Tibial nerve (tissue), 4 donors: ENCODE measurements at places on chromosomes 4 and X. TPM values are rescaled to one million over a fixed set of nuclear protein-coding genes. Genes with fewer than 3 reads are reported as not detected.
A peak's percentile ranks its signal among the peaks of the same experiment; 100 is the strongest.

GRCh38 chr4:52783069-52783468 is 31.8 kb upstream of the ERVMER34-1 start:
- no peak for DNase-seq

- no peak for DNase-seq
Measured at GRCh38 chr4:120673696-120674095, 248.8 kb downstream of the PRDM5 start.

DNA sequence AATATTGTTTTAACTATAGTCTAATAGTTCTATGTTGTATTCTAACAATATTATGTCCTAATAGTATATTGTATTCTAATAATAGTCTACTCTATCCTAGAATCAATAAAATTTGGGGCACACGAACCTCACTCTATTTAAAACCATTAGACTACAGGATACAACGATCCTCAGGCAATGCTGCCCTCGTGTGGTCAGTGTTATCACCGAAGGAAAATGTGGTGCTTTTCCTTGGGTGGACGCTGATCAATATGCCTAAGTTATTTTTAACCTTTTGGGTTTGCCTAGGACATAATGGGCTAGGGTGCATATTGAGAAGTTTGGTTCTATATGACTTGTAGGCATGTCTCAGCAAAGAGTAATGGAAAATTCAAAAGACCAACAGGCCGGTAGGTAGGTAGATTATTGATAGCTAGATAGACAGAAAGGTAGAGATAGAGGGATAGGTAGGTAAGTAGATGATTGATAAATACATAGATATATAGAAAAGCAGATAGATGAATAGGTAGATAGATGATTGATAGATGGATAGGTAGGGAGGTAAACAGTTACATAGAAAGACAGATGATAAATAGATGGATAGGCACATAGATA is 75.1 kb downstream of the PRKX start:
- DNase-seq, result peak; percentile 14

DNA sequence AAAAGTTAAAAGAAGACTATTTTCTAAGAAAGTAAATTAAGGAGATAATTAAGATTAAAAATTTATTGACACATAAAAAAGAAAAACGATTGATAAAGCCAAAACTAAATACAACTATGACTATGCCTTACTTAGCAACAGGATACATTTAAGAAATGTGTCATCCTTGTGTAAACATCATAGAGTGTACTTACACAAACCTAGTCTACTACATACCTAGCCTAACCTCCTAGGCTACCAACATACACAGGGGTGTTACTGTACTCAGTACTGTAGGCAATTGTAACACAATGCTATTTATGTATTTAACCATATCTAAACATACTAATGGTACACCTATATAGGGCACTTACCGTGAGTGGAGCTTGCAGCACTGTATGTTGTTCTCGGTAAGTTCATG is 108.3 kb downstream of the ANXA10 start:
- DNase-seq, result no peak

DNA sequence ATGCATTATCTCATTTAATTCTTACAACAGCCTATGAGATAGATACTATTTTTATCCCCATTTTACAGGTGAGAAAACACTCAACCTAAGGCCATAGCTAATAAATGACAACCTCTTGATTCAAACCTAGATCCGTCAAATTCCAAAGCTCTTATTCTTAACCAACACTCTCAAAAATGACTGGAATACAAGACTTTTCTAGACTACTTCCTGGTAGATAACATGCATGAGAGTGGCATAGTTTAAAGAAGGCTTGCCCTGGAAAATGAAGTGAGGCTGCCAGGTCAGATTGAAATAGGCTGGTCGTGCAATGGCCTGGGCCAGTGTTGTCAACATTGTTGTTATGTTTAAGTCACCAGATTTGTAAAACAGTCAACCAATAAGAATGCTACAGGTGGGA is 86.6 kb downstream of the DNAAF6 start:
- no peak for DNase-seq

DNA sequence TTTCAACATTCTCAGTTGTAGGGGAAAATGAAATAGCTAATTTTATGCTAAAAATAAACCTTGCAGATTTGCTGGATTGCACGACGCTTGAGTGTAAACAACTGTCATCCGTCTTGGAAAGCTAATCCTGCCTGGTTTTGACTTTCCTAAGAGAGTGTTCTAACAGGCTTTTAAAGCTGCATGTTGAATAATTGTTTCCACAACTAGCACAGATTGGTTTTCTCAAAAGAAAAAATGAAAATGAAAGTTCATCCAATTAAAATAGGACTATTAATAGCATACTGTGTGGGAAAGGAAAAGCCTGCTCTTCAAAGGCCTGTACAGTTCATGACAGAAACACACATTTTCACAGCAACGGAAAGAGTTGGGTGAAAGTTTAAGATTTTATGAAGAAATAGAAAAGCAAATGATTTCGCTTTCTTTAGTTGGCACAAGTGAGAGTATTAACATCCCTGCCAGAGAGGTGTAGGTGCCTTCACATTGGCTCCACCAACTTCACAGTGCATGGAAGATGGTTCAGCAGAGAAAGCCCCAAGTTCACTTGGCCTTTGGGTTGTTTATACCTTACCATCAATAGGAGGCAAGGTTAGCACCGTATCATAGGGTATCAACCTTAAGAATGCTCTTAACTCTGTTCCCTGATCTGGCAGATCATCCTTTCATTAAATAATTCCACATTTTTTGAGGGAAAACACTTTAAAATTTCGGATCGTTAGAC is 140.0 kb upstream of the GUCY1A1 start:
- no peak for DNase-seq

- no peak for DNase-seq
Measured at GRCh38 chr4:107665001-107665400, 55.0 kb downstream of the PAPSS1 start.

DNA sequence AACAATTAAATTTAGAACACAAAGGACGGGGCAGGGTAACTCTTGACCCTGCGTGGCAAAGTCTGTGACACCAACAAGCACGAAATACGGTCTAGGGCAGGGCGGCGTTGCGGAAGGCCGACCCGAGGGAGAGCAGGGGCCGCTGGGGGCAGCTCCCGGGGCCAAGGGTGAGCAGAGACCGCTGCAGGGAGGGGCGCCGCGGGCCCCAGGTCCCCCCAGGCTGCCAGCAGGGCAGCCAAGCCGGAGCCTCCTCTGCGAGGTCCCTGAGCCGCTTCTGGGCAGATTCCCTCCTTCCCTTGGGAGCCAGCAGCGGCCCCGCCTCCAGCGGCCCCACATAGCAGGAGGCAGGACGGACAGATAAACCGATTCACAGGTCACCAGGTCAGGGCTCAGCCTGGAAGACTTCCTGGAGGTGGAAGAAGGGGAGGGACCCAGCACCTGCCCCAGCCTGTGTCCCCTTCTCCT is 90.2 kb downstream of the FAM53A start:
- no peak for DNase-seq

GRCh38 chr4:101020956-101021355 is 326.4 kb downstream of the PPP3CA start:
- DNase-seq, result no peak

- DNase-seq, result no peak
Measured at GRCh38 chr4:118846979-118847378, 11.1 kb upstream of the SEC24D start.

GRCh38 chr4:183337349-183337748 is 15.1 kb upstream of the CLDN24 start:
- DNase-seq, result no peak

- DNase-seq, result no peak
Measured at GRCh38 chr4:94757192-94758140, at the start of gene BMPR1B. Gene BMPR1B, plus strand, starts transcription at chr4:94757955. Its CDS starts 346,470 bp downstream, at chr4:95104425.

DNA sequence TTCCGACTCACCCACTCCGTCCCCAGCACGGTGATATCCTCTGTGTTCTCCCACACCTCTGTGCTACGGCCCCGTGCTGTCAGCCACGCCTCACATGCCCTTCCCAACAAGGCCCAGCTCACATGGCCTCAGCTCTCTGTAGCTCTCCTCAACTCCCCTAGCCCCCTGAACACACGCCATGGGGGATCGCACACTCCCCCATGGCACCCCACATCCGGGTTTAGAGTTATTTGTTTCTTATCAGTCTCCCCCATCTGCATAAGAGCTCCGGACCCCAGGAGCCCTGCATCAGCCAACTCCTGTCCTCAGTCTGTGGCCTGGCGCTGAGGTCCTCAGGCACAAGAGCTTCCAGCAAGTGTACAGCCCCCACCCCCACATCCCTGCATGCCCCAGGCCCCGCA is 7.0 kb downstream of the C4orf50 start:
- DNase-seq, result no peak

GRCh38 chr4:83013902-83014301 is 3.3 kb upstream of the LIN54 start:
- no peak for DNase-seq

DNA sequence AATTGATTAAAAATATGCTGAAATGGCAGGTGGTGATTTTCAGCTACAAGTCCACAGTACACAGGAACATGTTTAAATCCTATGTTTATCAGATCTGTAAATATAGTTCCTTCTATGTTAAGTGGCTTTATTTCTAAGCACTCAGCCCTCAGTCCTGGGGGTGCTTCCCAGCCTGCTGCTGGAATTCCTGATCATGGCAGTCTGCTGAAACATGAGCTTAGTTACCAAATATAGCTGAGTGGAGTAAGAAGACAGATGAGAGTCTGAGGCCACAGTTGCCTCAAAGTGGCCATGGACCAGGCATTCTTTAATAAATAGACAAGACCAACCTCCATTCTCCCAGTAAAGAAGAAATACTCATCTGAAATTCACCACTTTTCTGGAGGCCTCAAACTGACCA is 17.1 kb upstream of the DDX60 start:
- DNase-seq, result no peak

DNA sequence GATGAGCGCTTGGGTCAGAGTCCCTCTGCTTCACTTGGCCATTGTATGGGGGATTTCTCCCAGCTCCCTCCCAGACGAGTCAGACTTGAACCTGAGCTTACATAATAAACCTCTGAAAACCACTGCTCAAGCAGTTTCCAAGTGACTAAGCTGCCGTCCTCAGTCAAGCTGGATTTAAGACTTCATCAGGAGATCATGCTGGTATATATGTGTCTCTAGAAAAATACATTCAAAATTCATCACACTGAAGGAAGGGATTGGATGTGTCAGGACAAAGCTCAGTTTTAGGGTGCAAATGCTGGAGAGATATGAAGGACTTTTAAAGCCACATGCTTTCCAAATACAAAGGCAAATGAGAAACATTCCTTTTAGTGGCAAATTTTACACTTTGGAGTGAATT is 114.3 kb downstream of the QDPR start:
- DNase-seq, result no peak

- no peak for DNase-seq
Measured at GRCh38 chrX:119190831-119191230, 45.3 kb upstream of the PGRMC1 start.

DNA sequence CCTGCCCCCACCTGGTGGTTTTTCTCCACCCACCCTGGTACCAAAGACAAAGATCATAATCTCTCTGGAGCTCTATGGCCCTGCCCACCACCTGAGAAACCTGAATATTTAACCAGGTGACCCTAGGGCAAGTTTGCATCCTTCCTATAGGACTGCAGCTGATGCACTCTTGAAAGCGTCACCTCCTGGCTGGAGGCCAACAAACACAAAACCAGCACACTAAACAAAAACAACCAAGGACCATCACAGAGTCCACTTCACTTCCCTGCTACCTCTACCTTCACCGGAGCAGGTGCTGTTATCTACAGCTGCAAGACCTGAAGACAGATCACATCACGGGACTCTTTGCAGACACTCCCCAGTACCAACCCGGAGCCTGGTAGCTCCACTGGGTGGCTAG is 296.7 kb upstream of the FGF13 start:
- DNase-seq, result no peak

DNA sequence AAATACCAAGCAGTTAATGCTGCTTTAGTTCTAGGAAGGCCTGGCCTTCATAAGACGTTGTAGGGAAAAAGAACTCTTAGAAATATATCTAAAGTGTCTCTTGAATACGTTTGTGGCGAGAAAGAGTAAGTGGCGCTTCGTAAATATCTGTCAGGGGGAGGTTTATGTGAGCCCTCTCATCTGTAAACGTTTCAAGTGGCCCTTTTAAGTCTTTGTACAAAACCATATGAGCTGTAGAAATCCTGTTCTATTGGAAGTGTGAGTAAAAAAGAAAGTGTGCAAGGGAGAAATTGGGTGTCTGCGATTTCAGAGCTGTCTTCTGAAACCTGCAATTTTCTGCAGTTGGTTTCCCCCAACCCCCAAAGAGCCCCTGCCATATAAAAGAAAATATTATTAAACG is 8.6 kb upstream of the INTU start:
- DNase-seq, result no peak

GRCh38 chr4:177855507-177856197 is 413.4 kb upstream of the AGA start:
- DNase-seq, result no peak

GRCh38 chrX:136452614-136453013 is 35.1 kb upstream of the BRS3 start:
- no peak for DNase-seq

- no peak for DNase-seq
Measured at GRCh38 chr4:88018466-88018865, 11.0 kb downstream of the PKD2 start.

- DNase-seq, result no peak
Measured at GRCh38 chr4:139275281-139275735, 4.7 kb downstream of the MGARP start.

- DNase-seq, result no peak
Measured at GRCh38 chrX:74925225-74926088, at the start of gene NEXMIF. Gene NEXMIF, minus strand, starts transcription at chrX:74925452.

GRCh38 chr4:189838821-189839497 is 101.7 kb upstream of the FRG1 start:
- DNase-seq, result no peak

The ENPP6 gene
- 28.6 TPM for total RNA-seq

The SERTM2 gene
- not detected for total RNA-seq

The CSAG3 gene
- total RNA-seq, result not detected

The PRSS12 gene
- not detected for total RNA-seq

The MAGEB18 gene
- not detected for total RNA-seq

The FAT1 gene
- total RNA-seq, result 96.9 TPM

The PDCL2 gene
- not detected for total RNA-seq

The NLRP2B gene
- total RNA-seq, result 0.22 TPM

The FRMD7 gene
- not detected for total RNA-seq

The TNIP3 gene
- not detected for total RNA-seq

The LRAT gene
- total RNA-seq, result 1.1 TPM
